ENCODE measurements at places on chromosomes 7 and 10. TPM values are rescaled to one million over a fixed set of nuclear protein-coding genes. Genes with fewer than 3 reads are reported as not detected.
A peak's percentile ranks its signal among the peaks of the same experiment; 100 is the strongest.

DNA sequence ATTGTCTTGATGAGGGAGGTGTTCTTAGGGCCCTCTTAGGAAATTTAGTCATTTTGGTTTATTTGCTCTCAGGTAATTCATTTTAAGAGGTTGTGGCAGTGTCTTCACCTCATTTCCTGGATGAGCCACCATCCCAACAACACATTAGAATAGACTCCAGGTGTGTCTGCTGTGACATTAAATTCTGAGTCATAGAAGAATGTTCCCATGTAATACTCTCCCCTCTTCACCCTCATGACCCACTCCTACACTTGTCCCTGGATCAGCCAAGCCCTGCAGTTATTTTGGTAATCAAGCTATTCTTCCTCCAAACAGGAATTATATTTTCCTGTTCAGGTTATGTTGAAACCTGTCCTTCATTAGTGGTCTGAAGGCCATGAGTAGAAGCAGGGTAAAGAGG, 944.1 kb downstream of the SORCS3 start:
- H3K4me1 ChIP-seq: no peaks in the 10 kb centered on the region
- H3K36me3 ChIP-seq: no peaks in the 10 kb centered on the region
- H3K27me3 ChIP-seq: no peaks in the 10 kb centered on the region
- H3K4me3 ChIP-seq: no peak overlapping the region

The FGF8 gene
- not detected for total RNA-seq

The CDHR3 gene
- 0.56 TPM for total RNA-seq

The C10orf67 gene
- not detected for total RNA-seq

The FAM237B gene
- total RNA-seq: not detected

GRCh38 chr10:93752761-93753160, 5.0 kb upstream of the LGI1 start:
- DNase-seq: no peak
- no peak overlapping the region for H3K27ac ChIP-seq
- no peaks in the 10 kb centered on the region for H3K36me3 ChIP-seq

The HKDC1 gene
- total RNA-seq: not detected

GRCh38 chr7:32062150-32062549, 8.1 kb downstream of the PDE1C start:
- H3K36me3 ChIP-seq: no peaks in the 10 kb centered on the region
- no peak overlapping the region for H3K27ac ChIP-seq
- no peaks in the 10 kb centered on the region for H3K27me3 ChIP-seq
- H3K4me3 ChIP-seq: no peak overlapping the region
- H3K4me1 ChIP-seq: no peaks in the 10 kb centered on the region

- no peak overlapping the region for H3K27ac ChIP-seq
- H3K36me3 ChIP-seq: no peaks in the 10 kb centered on the region
Measured at GRCh38 chr7:71695186-71695585, 563.2 kb downstream of the GALNT17 start.

DNA sequence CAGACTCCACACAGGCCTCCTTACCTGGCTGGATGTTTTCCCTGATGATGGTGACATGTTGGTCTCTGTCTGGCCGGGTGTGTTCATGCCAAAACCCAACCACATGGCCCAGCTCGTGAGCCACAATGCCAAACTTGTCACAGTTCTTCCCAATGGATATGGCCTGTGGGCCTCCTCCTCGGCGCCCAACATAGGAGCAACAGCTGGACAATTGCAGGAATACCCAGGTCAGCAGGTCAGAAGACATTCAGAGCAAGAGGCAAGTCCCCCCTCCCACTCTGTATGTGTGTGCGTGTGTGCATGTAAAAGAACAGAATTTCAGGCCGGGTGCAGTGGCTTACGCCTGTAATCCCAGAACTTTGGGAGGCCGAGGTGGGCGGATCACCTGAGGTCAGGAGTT, 63.7 kb upstream of the OPALIN start:
- H3K27ac ChIP-seq: no peak overlapping the region
- no peaks in the 10 kb centered on the region for H3K36me3 ChIP-seq
- DNase-seq: no peak
- H3K4me1 ChIP-seq: no peaks in the 10 kb centered on the region
- H3K27me3 ChIP-seq: peaks cover 7% of the 10 kb centered on the region
- H3K4me3 ChIP-seq: no peak overlapping the region

The NCF1 gene
- 121 TPM for total RNA-seq

The RNF32 gene
- total RNA-seq: 2.9 TPM

The LRRN3 gene
- total RNA-seq: not detected

DNA sequence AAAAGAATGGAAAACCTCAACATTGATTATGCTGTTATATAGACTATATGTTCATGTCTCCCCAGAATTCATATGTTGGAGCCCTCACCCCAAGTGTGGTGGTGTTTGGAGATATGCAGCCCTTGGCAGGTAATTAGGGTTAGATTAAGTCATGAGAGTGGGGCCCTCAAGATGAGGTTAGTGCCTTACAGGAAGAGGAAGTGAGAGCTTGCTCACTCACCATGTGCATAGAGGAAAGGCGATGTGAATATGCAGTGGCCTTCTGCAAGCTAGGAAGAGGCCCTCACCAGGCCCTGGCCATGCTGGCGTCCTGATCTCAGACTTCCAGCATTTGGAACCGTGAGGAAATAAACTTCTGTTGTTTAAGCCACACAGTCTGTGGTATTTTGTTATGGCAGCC, 14.8 kb downstream of the ZNF33A start:
- H3K27me3 ChIP-seq: no peaks in the 10 kb centered on the region
- DNase-seq: no peak
- H3K36me3 ChIP-seq: peaks cover 94% of the 10 kb centered on the region
- H3K27ac ChIP-seq: peak overlapping the region; percentile 43

The SAMD9L gene
- 34.1 TPM for total RNA-seq

GRCh38 chr7:10723832-10724231, 249.8 kb upstream of the PHF14 start:
- no peaks in the 10 kb centered on the region for H3K4me1 ChIP-seq
- no peaks in the 10 kb centered on the region for H3K27me3 ChIP-seq

DNA sequence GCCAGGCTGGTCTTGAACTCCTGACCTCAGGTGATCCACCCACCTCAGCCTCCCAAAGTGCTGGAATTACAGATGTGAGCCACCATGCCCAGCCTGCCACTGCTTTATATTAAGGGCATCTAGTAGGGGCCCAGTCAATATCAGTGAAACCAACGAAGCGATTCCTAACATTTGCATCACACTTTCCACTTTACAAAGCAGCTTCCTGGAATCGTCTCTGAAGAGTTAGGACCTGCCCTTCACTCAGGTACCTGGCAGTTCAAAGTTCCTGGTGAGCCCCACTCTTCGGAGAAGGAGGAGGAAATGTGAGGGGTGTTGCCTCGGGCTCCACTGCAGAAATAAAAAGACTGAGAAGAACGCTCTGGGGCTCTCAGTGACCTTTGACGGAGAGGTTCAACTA, 31.1 kb upstream of the EZH2 start:
- peaks cover 42% of the 10 kb centered on the region for H3K4me1 ChIP-seq
- no peaks in the 10 kb centered on the region for H3K27me3 ChIP-seq
- H3K36me3 ChIP-seq: no peaks in the 10 kb centered on the region
- DNase-seq: no peak

The CPA2 gene
- total RNA-seq: not detected

DNA sequence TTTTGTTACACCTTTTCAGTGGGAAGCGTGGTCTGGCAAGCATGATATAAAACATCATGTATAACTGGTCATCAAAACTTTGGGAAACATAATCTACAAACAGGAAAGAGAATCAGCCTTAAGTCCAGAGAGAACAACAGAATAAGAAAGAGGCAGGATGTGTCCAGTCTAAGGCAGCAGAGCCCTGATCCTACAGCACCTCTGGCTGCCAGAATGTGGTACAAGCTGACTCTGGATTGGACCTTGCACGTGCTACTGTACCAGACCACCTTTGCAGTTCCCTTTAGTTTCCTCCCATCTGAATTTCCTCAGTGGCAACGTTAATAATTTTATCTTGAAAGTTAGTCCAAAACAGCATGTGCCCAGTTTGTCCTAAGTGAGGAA, 824.6 kb upstream of the IGFBP3 start:
- DNase-seq: no peak
- H3K4me3 ChIP-seq: no peak overlapping the region
- H3K4me1 ChIP-seq: no peaks in the 10 kb centered on the region
- H3K27me3 ChIP-seq: no peaks in the 10 kb centered on the region
- H3K36me3 ChIP-seq: no peaks in the 10 kb centered on the region
- no peak overlapping the region for H3K27ac ChIP-seq

DNA sequence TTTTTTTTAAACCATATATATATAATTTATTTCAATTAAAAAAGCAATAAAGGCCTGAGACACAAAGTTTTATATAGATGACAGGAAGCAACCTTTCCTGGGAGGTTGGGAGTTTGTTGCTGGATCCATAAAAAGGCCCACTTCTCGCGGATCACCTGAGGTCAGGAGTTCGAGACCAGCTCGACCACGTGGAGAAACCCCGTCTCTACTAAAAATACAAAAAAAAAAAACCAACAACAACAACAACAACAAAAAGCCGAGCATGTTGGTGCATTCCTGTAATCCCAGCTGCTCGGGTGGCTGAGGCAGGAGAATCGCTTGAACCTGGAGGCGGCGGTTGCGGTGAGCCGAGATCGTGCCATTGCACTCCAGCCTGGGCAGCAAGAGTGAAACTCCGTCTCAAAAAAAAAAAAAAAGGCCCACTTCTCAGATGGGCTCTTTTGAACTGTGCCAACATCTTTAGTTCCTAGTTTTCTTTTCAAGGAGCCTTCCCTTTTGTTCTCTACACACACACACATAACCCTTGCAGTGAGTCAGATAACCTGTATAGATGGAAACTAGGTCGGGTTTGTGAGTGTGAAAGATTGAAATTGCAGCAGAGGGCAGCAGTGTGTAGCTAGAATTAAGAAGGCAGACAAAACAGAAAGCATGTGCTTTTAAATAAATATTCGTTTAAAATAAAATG, 1.2 kb upstream of the SMNDC1 start:
- H3K27me3 ChIP-seq: no peaks in the 10 kb centered on the region
- peak overlapping the region; percentile 99 for H3K27ac ChIP-seq
- peaks cover 52% of the 10 kb centered on the region for H3K4me1 ChIP-seq

DNA sequence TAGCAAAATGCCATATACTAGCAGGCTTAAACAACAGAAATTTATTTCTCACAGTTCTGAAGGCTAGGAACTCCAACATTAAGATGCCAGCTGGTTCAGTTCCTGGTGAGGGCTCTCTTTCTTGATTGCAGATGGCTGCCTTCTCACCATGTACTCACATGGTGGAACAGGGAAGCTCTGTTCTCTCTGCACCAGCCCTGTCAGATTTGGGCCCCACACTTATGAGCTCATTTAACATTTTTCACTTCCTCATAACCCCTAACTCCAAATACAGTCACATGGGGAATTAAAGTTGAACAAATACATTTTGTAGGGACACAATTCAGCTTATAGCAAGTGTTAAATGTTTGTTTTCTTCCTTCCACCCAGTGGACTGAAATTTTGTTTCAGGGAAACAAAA, 218.6 kb upstream of the TAC1 start:
- H3K4me1 ChIP-seq: no peaks in the 10 kb centered on the region
- no peaks in the 10 kb centered on the region for H3K27me3 ChIP-seq
- no peak for DNase-seq
- no peak overlapping the region for H3K27ac ChIP-seq

The WAC gene
- 159 TPM for total RNA-seq

The VCL gene
- total RNA-seq: 21.3 TPM

DNA sequence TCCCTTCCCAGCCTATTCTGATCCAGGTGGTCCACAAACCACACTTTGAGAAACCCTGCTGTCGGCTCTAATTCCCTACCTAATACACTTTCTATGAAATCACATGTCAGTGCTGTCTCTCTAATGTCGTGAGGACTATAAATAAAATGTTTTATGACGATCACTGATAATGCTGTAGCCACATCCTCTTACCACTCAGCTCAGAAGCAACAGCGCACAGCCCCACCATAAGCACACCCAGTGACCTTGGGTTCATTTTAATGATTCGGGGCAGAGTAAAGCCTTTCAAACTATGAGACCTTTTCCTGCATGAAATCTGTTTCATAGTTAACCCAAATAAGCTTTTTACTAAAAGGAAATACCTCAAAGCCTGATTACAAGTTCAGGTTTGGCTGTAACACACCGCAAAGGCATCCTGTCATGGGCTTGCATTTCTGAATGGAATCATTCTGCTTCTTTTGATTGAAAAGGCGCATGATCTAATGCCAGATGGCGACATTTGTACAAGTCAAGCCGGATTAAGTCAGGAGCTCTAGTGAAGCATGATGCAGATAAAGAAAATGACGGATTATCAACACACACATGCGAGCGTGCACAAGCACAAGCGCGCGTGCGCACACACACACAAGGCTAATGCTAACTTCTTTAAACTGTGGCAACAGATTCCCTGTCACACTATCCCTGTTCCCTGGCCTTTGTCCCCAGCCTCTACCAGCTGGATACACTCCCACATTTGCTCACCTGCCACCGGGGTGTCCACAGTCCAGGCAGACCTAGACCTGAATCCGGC, 180.5 kb upstream of the PDE1C start:
- H3K36me3 ChIP-seq: no peaks in the 10 kb centered on the region
- no peak overlapping the region for H3K4me3 ChIP-seq
- H3K27ac ChIP-seq: no peak overlapping the region

The MSMB gene
- total RNA-seq: not detected

DNA sequence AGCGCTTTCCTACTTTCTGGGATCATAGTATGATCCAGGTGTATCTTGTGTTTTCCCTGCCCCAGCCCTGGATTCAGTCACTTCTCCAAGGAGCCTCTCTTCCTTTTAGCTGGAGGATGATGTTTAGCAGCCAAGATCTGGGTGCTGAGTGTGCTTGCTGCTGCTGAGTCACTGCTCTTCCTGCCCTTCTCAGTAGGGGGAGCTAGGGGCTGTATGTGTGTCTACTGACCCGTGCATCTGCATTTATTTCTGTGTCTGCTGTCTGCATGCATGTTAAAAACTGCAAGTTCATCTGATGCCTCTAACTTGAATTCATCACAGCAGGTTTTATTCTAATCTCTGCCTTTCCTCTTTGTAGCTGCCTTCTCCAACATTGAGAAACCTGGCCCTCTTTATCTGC, 31.6 kb downstream of the MGMT start:
- H3K36me3 ChIP-seq: peaks cover 36% of the 10 kb centered on the region
- no peak for DNase-seq
- H3K27ac ChIP-seq: no peak overlapping the region
- no peaks in the 10 kb centered on the region for H3K27me3 ChIP-seq

The C7orf33 gene
- not detected for total RNA-seq

DNA sequence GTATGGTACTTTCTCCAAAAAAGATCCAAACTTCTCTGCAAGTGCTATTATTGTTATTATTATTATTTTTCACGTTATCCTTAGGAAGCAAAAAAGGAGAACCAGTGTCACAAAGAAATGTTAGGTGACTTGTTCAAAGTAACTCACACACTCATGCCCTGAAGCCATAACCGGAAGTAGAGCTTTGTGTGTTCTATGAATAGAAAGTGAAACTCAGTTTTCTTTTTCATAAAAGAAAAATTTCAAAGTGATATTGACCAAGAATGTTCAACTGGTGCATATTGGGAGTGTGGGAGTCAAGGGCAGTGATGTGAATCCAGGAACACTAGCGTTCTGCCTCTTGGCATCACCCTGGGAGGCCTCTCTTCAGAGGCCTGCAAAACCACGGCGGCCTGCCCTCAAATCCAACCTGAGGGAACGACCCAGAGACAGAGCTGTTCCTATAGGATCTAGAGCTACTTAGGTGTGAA, 106.1 kb downstream of the PRKCQ start:
- DNase-seq: no peak
- H3K36me3 ChIP-seq: peaks cover 3% of the 10 kb centered on the region
- peak overlapping the region; percentile 68 for H3K27ac ChIP-seq
- H3K4me3 ChIP-seq: peak overlapping the region; percentile 72
- peaks cover 21% of the 10 kb centered on the region for H3K4me1 ChIP-seq

GRCh38 chr10:26890956-26891355, 30.2 kb upstream of the ABI1 start:
- DNase-seq: no peak
- H3K27me3 ChIP-seq: peaks cover 12% of the 10 kb centered on the region
- H3K36me3 ChIP-seq: no peaks in the 10 kb centered on the region
- no peak overlapping the region for H3K27ac ChIP-seq

The SPAG6 gene
- total RNA-seq: 0.62 TPM
